ENCODE measurements at places on chromosomes 6 and 20.
A peak's percentile ranks its signal among the peaks of the same experiment; 100 is the strongest.

- peak; percentile 95 for DNase-seq
These were observed 41.0 kb upstream of the RAB23 start for GRCh38 chr6:57262901-57263694.

DNA sequence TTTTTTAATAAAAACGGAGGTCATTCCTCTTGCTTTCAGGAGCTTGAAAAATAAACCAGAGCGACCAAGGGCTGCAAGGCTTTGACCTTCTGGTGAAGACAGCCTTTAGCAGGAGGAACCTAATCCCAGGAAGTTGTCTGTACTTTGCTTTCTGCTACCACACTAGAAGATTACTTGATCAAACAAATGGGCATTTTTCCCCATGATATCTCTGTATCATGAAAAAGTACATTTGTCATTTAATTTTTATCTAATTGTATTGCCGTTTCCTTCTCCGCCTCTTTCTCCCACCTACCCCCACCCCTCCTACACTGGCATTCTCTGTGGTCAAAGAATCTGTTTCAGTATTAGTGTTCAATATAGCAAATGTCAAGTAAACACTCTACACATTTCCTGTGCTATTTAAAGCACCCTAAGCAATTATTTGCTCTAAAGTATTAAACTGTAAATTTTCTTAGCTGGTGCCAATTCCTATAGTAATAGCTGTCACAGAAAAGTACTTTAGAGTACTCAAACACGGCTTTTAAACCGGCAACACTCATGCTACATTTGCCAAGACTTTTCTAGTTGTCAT, 29.7 kb downstream of the ATXN1 start:
- DNase-seq, result no peak

GRCh38 chr20:32329817-32330554, 28.1 kb upstream of the ASXL1 start:
- DNase-seq, result no peak

- no peak for DNase-seq
These were observed 21.2 kb upstream of the VSTM2L start for GRCh38 chr20:37881601-37882343.

DNA sequence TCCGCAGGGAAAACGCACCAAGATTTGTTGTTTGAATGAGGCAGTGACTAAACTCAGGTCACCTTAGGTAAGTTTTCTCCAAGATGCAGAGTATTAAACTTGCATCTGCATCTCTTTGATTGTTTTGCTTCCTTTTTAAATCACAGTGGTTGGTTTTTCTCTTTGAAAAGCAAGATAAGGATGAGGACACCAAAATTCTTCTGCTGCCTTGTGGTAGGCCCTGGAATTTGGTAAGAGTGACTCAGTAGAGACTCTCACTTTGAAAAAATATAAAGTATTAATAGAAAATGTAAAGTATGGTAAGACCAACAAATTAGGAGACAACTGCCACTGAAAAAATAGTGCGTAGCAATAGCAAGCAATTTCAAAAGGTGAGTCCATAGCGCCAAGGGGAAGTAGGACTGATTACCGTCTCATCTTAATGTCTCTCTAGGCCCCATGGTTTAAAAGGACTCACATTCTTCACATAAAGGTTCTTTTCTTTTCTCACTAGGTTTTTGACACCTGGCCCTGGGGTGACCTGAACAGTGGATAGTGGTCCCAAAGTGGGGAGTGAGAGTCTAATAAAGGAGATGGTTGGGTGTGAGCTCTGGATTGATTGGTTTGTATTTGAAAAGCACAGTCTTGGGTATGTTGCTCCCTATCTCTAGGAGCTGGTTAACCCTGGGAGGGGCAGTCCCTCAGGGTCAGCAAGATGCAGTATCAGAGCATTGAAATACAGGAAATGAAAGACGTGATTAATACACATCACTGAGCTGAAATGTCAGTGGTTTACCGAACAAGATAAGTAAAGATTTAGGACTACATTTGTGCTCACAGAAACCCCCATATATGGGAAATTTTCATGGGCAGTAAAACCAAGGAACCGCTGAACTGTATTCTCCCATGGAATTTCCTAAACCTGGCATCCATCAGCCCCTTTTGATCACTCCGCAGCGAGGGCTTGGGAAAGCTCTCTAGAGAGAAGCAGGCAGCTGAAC, 221.2 kb downstream of the SLC24A3 start:
- DNase-seq, result peak; percentile 1

Data from ELR (cell line).